ENCODE measurements at places on chromosomes 6 and 20.
A peak's percentile ranks its signal among the peaks of the same experiment; 100 is the strongest.

DNA sequence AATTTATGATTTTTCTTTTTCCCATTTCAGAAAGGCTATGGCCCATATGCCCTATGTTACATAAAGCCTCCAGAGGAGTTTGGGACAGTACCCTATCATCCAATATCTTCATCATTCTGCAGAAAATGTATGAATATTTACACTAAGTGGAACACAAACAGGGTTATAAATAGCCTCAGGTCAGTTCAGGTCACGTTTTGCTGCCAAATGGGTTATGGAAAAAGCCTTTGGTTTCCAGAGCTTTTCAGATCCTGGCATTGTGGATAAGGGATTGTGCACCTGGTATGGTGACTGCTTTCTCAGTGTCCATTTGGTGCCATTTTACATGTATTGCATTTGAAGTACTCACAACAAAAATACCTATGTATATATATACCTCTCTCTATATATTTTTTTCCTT lies 29.4 kb downstream of the UTRN start:
- DNase-seq, result no peak

DNA sequence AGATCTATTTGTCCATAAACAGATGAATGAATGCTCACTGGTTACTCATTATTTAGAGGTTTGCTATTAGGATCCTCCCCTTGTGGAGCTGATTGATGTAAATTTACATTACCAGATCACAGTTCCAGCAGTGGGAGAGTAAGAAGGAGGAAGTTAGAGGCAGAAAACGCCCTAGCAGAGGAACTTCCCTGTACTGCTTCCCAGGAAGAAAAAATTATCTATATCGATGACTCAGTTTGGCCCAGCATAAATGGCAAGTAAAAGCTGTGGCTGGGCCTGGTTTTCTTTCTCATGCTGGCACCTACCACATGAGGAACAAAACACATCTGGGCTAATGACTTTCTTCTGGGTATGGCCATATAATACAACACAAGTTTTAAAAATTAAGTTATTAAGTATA lies 35.7 kb downstream of the DNAAF9 start:
- no peak for DNase-seq

DNA sequence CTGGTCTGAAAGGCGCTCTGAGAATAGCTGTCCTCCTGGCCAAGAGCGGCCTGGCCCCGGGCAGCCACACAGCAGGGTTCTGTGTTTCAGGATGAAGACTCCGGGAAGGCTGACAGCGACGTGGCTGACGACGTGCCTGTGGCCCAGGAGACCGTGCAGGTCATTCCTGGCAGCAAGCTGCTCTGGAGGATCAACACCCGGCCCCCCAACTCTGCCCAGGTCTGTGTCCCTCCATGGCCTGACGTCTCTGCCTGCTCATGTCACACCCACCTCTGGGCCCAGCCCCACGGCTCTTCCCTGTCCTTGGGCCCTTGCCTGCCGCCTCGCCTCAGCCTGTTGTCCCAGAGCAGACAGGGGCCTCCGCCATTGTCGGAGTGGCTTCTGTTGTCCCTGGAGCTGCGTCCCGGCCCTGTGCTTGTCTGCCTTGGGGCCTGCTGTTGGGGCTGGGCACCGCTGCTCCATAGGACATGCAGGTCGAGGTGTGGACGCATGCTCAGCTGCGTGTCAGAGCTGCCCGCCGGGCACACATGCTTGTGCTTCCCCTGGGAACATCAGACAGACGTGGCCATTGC lies 16.2 kb upstream of the ADRM1 start:
- no peak for DNase-seq

- DNase-seq, result no peak
These were observed 4.7 kb downstream of the TRERF1 start for GRCh38 chr6:42446996-42447395.

GRCh38 chr6:34243901-34244884 lies 4.6 kb downstream of the SMIM29 start:
- no peak for DNase-seq

- DNase-seq, result no peak
These were observed 9.4 kb downstream of the STX11 start for GRCh38 chr6:144159742-144160141.

DNA sequence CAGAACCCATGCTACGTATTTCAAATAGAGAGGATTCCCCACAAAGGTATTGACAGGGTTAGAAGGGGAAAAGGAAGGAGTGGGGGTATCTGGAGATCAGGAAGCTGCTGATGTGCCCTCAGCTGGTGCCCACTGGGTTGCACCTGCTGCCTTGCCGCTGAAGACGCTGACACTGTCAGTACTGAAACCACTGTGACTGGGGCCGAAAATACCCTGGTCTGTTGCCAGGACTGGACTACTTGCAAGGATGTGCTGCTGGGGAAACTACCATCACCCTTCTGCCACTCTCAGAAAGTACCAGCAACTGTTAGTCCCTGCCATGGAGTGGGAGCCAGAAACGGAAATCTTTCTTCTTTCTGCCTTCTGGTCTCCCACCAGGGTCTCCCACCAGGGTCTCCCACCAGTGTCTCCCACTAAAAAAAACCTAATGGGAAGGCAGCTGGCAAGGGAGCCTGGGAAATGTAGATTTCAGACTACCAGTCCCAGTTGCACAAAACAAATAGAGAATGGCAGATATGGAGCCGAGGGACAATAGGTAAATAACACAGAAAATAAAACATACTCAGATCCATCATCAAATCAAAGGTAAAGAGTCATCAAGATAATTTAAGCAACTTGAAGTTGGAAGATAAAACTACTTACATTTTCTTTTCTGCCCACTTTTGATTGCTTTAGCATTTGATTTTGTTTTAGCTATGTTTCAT lies 204.8 kb downstream of the TPBG start:
- DNase-seq, result no peak

GRCh38 chr20:46823271-46823751 lies 71.3 kb upstream of the EYA2 start:
- no peak for DNase-seq

- DNase-seq, result no peak
These were observed 52.2 kb downstream of the EYA2 start for GRCh38 chr20:46946796-46947195.

DNA sequence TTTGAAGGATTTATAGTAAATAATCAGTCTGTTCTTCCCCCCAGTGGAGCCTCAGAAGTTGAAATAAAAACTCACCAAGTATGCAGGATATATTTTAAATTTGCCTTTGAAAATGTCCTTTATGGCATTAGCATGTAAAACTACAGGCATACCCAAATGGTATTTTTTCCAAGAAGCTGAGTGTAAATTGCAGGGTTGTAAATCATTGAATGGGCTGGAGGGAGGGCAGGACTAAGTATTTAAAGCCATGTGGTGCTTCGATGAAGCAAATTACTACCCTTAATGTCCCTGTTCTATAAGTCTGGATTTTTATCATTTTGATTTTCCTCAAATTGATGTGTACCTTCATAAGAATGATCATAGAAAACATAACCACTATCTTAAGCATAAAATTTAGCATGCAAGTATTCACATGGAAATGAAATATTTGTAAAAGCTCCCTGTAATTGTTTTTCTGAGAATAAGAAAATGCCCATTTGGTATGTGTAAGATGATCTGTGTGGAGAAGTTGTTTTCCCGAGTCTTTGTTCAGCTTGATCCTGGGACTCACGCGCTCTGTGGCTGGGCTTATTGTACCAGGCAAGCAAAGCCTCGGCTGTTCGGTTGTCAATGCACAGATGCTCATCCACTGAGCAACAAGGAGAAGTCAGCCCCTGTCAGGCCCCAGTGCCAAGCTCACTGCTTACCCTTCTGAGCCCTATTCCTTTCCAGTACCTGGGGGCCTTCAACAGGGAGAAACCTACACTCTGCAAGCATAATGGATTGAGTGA lies 66.7 kb downstream of the CD164 start:
- no peak for DNase-seq

- no peak for DNase-seq
These were observed 71.2 kb upstream of the SGK1 start for GRCh38 chr6:134389129-134389528.

- DNase-seq, result peak; percentile 24
These were observed 26.2 kb downstream of the ARHGAP18 start for GRCh38 chr6:129683601-129684322.

DNA sequence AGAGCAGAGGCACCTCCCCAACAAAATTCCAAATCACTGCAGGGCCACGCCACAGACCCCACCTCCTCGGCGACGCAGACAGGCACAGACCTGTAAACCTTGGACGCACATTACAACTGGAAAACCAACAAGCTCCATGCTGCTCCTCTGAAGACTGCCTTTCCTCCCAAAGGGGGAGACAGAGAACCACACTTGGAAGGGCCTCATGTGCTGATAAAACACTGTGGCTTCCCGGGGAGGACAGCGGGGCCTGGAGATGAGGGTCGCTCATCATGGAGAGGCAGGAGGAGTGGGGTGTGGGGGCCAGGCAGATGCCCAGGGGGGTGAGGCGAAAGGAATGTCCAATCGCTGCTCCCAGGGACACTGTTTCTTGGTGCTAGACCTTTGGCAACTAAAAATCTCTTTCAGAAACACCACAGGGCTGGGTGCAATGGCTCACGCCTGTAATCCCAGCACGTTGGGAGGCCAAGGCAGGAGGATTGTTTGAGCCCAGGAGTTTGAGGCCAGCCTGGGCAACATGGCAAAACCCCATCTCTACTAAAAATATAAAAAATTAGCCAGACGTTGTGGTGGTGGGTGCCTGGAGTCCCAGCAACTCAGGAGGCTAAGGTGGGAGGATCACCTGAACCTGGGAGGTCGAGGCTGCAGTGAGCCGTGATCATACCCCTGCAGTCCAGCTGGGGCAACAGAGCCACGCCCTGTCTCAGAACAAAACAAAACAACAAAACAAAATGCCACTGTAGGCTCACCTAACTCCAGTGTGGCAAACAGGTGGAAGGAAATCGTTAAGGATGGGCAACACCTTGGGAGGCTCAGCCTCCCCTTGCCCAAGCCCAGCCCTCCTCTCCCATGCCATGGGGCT lies 53.8 kb downstream of the ABHD12 start:
- DNase-seq, result no peak

- DNase-seq, result no peak
These were observed 47.2 kb downstream of the TMEM242 start for GRCh38 chr6:157276134-157276532.

- DNase-seq, result no peak
These were observed 235.8 kb downstream of the GMPR start for GRCh38 chr6:16473908-16474771.

DNA sequence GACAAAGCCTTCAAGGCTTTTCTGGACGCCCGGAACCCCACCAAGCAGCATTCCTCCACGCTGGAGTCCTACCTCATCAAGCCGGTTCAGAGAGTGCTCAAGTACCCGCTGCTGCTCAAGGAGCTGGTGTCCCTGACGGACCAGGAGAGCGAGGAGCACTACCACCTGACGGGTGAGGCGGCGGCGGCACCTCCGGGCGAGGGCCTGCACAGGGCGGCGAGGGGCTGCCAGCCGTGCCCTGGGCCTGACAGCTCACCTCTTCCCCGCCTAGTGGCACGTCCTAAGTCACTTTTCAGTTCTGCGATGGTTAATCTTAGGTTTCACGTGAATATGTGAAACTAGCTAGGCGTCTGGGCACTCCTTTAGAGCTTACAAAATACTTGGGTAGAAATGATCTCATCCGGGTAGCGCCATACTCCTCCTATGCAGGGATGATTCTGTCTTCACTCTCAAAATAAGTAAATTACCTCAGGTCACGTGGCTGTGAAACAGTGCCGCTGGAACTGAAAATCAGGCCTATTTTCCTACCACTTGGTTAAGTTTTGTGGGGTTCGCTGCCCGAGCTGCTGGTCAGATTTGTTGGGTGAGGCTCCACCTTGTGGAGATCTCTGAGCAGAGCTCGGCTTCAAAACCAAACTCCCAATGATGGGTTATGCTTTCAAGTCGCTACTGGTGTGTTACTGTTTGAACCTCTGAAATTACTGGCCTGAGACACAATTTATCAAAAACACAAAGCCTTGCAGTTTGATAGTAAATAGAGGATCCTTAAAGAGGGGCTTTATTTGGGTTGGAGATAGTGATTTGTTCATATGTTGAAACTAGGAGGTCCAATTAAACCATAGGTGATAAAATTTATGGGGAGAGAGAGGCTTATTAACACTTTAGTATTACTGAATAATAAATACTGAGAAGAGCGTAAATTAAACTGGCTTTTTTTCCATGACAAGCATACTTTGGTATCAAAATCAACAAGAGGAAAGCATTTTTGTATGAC lies 15.5 kb upstream of the CLDN20 start:
- DNase-seq, result no peak

DNA sequence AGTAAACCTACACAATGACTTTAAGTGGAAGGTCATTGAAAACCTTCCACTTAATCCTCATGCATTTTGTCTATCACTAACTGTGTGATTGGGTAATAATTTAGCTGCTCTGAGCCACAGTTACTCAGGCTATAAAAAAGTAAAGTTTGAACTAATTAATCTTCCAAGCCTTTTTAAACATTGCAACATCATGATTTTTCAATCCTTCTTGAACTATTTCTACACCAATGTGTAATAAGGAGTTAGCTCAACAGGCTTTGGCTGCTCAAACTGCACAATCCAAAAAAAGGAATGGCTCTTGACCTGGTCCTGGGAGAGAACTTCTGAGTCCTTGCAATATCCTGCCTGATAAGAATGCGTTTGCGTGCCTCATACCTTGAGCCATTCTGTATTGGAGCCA lies 34.8 kb upstream of the FILIP1 start:
- DNase-seq, result no peak

Data from stimulated activated CD8-positive, alpha-beta memory T cell treated with anti-CD3 and anti-CD28 coated beads, Interleukin-4, amount 100 ng/mL, for 4 hours (primary cell).